Stimulated activated CD8-positive, alpha-beta memory T cell treated with anti-CD3 and anti-CD28 coated beads, Interleukin-15, amount 100 ng/mL, for 4 hours (primary cell): ENCODE measurements at places on chromosomes 6 and 20.

GRCh38 chr6:160331204-160331603 is 17.0 kb upstream of the SLC22A3 start:
- DNase-seq, result no peak

DNA sequence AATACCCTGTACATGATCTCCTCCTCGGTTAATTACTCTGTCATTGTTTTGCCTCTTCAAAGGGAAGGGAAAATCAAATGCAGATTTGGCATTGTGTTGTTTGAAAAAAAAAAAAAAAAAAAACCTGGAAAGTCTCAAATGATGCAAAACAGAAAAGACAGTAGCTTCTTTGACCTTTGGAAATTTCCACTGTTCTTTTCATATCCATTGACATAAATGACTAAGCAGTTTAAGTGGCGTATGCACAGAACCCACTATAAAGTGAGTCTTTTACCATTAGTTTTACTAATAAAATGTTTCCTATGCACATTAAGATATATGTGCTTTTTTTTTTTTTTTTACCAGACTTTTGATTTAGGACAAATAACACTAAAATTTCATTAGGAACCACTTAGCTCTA is 704.3 kb downstream of the TFAP2A start:
- DNase-seq, result no peak

- no peak for DNase-seq
Measured at GRCh38 chr6:43541774-43542471, 25.0 kb downstream of the POLR1C start.

DNA sequence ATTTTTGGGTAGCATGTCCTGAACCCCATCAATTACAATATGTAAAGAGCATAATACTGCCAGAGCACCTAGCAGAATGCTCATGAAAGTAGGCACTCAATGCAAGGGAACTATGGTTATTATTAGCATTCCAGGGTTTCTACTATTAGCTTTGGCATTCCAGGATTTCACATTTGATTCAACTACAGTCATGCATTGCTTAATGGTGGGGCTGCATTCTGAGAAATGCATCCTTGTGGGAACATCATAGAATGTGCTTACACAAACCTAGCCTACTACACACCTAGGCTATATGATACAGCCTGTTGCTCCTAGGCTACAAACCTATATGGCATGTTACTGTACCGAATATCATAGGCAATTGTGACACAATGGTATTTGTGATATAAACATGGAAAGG is 247.8 kb downstream of the CD83 start:
- no peak for DNase-seq

DNA sequence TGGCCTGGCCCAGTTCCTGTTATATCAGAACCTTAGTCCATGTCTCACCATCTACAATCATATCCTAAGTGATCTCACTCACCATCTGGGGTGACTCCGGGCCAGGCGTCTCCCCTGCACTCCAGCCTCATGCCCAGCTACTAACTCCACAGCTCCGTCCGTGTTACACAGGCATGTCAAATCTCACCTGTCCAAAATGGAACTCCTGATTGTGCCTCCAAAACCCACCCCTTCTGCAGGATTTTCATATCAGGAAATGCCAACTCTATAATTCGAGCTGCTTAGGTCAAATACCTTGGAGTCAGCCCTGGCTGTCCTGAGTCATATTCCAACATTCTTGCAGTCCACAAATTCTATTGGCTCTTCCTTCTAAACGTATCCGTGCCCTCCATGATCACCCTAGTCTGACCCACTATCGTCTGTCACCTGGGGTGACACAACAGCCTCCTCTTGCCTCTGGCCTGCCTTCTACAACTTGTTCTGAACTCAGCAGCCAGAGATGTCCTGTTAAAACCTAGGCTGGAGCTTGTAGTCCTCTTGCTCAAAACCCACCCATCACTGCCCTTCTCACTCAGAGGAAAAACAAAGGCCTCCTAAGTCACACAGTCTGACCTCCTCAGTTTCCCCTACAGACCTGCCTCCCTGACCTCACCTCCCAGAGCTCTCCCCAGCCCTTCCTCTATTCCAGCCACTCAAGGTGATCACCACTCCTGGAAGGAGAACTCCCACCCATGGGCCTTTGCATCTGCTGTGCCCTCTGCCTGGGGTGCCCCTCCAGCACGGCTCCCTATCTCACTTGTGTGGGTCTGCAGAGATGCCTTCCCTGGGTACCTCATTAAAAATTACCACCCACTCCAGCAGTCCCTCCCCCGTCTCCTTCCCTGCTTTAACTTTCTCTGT is 85.3 kb upstream of the SIRPA start:
- no peak for DNase-seq

DNA sequence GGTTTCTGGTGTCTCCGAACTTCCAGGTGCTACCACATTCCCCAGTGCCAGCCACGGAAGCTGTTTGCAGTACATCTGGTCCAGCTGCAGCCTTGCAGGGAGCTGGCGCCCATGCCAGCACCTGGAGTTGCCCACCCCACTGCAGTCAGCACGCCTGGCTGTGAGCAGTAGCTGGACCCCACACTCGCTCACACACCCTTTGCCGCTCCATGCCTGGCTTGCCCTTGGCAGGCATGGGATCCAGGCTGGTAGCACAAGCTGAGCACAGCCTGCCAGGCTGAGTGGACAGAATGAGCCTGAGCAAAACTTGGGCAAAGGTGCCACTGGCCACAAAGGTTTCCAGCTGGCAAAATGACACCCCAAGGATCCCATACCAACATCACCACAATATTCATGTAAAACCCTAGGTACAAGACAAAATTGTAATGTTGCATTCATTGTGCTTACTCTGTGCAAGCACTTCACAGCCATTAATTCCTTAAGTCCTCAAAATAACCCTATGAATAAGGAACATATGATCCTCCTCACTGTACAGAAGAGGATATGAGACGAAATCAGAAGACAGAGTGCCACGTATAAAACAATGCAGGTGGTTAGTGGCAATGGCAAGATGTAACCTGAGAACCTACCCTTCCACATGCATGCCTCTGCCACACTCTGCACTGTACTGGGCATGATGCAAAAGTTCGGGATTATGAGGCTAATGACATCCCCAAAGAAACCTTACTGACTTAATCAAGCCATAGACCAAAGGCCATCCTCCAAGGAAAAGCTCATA is 18.3 kb downstream of the KIF16B start:
- DNase-seq, result no peak

- no peak for DNase-seq
Measured at GRCh38 chr20:547394-547793, 3.8 kb upstream of the CSNK2A1 start.

GRCh38 chr6:7324520-7324919 is 11.5 kb upstream of the SSR1 start:
- DNase-seq, result no peak

DNA sequence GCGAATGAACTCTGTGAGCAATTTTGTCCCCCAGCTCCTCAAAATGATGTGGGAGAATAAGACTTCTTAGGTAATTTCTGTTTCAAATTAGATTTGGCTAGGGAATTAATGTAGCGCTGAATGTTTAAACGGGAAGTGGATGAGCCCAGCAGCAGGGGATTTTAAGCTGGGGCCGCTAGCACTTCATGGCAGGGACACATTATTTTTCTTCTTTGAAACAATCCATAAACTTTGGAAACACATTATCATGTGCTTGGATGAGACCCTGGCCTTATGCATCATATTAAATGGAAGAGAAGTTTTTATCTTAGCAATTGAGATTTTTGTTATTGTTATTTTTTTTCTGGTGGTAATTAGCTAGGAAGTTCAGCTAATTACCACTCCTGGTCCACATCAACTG is 74.2 kb upstream of the FUCA2 start:
- no peak for DNase-seq

GRCh38 chr6:34865107-34865506 is 22.7 kb downstream of the TAF11 start:
- no peak for DNase-seq

- DNase-seq, result no peak
Measured at GRCh38 chr6:43286980-43287716, 10.9 kb upstream of the SLC22A7 start.

DNA sequence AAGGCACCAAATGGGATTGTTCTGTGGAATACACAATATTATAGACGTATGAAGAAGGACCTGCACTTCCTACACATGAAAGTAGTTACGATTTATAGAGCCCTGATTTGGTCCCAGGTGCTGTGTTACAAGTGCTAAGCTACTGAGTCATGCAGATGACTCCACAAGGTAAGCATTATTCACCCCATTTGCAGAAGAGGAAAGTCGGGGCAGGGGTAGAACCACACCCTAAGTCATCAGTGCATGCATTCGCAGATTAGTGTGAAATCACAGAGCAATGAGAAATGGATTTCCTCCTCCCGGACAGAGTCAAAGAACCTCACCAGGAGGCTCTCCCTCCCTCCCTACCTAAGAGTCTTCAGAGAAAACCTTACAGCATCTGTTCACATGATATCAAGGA is 279.5 kb downstream of the LRFN2 start:
- DNase-seq, result no peak

GRCh38 chr6:167420858-167421766 is 96.2 kb downstream of the TTLL2 start:
- DNase-seq, result no peak
